Stimulated activated CD8-positive, alpha-beta memory T cell treated with anti-CD3 and anti-CD28 coated beads, Interleukin-4, amount 100 ng/mL, for 48 hours (primary cell): ENCODE measurements at places on chromosomes 4 and X.

GRCh38 chr4:163624727-163625126 lies 130.2 kb downstream of the TMA16 start:
- DNase-seq = no peak

- no peak for DNase-seq
These were observed 164.0 kb downstream of the PRKX start for GRCh38 chrX:3549411-3549911.

DNA sequence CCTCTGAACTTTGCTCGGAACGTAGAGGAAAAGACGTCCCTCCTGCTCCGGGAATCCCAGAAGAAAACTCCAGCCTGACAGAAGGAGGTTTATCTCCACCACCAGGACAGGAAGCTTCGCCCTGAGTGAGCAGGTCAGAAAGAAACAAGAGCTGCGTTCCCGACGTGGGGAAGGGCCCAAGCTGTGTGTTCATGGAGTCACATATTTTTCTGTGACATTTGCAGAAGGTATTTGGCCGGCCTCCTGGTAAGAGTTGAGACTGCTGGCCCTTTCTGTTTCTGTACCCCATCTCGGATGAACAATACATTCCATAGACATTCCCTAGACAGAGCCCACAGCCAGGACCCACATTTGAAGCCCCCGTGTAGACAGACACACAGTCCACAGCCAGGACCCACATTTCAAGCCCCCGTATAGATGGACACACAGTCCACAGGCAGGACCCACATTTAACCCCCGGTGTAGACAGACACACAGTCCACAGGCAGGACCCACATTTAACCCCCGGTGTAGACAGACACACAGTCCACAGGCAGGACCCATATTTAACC lies 230.8 kb downstream of the SHOX start:
- DNase-seq = no peak

GRCh38 chr4:76141241-76141640 lies 7.0 kb downstream of the NUP54 start:
- DNase-seq = no peak

DNA sequence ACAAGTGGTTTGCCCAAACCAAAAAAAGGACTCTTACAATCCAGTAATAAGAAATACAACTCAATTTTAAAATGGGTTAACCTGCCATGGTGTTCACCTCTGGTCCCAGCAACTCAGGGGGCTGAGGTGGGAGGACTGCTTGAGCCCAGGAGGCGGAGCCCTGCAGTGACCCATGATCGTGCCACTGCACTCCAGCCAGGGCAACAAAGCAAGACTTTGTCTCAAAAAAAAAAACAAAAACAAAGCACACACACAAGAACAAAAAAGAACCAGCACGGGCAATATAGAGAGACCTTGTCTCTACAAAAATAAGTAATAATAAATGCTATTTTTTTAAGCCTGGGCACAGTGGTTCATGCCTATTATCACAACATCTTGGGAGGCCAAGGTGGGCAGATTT lies 28.7 kb downstream of the ARAP2 start:
- no peak for DNase-seq

DNA sequence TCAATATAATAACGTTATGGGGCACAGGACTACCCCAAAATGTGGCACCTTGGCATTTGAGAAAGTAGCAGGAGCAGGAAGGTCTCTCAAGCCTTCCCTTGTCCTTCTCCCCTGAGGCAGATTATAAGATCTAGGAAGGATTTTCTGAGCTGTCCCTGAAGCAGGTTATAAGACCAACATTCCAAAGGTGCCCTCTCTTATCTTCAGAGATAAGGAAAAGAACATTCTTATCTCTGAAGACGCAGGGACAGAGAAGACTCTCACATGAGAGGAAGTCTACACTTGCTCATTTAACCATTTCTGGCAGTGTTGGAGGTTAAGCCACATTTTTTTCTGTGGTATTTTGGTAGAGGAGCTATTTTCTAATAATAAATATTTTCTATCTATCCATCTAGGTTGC lies 437.9 kb upstream of the MAOA start:
- DNase-seq = no peak

GRCh38 chrX:11462136-11462535 lies 168.9 kb downstream of the AMELX start:
- DNase-seq = no peak

GRCh38 chr4:95835672-95836071 lies 4.2 kb upstream of the PDHA2 start:
- no peak for DNase-seq

DNA sequence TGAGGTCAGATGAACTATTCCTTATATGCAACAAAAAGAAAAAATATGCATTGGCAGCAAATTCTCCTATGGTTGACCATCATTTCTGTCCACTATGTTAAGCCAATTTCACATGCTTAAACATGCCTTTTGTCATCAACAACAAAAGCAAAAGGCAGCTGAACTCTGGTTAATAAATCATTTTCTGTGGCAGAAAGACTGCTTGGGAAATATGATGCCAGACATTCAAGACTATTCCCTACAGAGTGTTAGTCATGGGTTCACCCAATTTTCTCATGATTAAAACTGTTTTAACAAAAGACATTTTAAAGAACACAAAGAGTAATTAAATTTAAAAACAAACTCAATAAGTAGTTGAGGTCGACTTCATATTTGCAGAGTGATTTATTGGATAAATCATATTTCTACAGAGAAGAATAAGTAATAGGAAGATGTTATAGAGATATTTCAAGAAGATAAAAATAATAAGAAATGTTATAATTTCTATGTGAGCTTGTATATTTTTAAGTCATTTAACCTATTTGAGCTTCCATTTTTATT lies 890.6 kb downstream of the STPG2 start:
- no peak for DNase-seq

GRCh38 chr4:52195869-52196268 lies 144.8 kb downstream of the SPATA18 start:
- no peak for DNase-seq

DNA sequence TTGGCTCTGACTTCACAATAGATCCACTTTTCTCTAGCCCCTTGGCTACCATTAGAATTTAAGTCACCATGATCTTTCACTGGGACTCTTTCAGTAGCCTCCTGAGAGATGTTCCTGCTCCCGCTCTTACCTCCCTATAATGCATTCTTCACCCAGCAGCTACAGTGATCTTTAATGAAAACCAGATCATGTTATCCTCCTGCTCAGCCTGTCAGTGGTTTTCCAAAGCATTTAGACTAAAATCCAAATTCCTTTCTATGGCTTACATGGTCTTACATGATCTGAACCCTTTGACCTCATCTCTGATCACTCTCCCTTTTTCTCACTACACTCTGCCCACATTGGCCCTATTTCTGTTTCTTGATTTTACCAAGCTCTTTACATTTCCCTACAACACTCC lies 18.3 kb upstream of the RPS6KA3 start:
- no peak for DNase-seq

GRCh38 chr4:155079871-155080270 lies 128.6 kb upstream of the NPY2R start:
- no peak for DNase-seq

DNA sequence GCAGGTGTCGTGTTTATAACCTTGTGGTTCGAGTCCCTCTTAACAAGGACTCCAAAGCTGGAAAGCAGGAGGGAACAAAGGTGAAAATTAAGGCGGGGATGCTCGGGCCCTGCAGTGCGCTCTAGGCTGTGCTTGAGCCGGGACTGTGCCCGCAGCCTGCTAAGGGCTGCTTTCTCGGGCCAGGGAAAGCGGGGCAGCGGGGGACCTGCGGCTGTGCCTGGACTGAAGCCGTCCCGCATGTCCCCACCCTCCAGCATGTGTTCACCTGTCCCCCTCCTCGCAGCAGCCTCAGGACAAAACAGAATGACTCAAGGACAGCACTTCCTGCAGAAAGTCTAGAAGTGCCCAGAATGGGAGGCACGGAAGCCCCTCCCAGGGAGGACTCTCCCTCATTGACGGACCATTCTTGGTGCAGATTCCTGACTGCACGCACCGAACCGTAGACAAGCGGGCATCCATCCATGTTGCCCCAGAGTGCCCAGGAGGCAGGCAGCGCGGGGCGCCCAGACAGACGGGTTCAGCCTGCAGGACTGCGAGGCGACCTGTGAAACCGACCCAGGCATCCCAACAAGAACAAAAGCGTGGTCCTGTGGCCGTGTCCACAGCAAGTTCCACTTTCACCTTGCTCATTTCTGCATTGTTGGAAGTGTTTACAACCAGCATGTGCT lies 342.9 kb downstream of the MAGEB5 start:
- no peak for DNase-seq

DNA sequence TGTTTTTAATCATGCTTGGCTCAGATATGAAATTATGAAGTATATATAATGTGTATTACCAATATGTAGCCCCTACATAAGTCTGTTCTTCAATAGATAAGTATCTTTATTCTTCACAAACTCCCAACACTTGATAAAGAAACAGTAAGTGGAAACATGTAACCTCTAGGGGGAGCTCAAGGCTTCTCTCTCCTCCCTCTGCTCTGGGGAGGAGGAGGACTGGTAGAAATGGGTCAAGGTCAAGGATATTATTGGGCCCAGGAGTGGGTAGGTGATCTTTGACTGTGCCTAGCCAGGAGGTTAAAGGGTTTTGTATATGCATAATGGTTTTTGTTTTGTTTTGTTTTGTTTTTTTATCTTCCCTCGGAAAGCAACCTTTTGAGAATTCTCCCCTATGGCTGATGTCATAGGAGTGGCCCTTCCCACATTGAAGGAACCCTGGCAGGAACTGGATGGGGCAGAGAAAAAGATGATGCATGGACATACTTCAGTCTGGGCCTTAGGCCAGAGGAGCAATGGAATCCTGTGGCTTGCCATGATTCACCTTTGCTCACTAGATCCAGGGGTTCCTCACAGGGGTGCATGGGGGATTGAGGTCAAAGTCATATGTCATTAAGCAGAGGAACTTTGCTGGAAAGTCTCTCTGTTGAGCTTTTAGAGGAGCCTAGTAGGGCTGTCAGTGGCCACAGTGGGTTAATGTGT lies 460.3 kb downstream of the MID1IP1 start:
- DNase-seq = no peak

DNA sequence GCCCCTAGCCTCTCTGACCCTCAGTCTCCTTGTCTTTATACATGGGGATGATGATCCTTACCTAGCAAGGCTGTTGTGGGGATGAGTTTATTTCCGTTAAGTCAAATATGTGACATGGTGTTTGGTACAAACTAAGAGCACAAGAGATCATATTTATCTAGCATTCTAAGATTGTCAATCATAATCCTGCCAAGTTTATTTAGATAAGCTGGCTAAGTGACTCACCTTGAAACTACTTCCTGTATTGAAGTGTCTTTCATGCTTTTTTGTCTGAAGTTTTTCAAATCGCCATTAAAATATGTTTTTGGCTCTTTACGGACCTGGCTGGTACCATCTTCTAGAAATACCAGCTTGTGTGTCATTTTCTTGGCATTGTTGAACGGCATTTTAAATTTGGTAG lies 30.7 kb downstream of the MAP7D3 start:
- DNase-seq = no peak

- DNase-seq = no peak
These were observed 494.2 kb downstream of the IQCM start for GRCh38 chr4:149321438-149321837.

GRCh38 chr4:163042306-163042705 lies 124.4 kb downstream of the NAF1 start:
- DNase-seq = no peak

- DNase-seq = no peak
These were observed 41.9 kb downstream of the WWC2 start for GRCh38 chr4:183140911-183141320.

- DNase-seq = no peak
These were observed 15.6 kb upstream of the CWH43 start for GRCh38 chr4:48970471-48970921.
